ENCODE measurements at places on chromosomes 1 and 21.

- DNase-seq, result no peak
Observed at GRCh38 chr1:158071138-158071537, 77.7 kb downstream of the KIRREL1 start.

DNA sequence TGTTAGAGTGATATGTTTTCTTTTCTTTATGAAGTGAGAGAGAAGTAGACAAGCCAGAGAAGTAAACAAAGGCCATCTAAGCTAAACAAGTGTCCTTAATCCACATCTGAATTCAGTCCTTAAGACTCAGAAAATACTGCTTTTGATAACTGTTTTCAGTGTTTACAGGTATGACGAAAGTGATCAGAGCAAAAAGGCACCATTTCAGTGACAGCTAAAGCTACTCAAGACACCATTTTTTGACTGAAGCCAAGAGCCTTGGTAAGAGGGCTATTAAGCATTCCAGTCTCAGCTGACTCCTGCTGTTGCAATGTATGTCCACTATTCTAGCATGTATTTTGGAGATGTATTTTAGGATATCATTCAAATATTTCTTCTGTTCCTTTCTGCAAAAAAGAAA lies 4.1 kb downstream of the KMO start:
- no peak for DNase-seq

DNA sequence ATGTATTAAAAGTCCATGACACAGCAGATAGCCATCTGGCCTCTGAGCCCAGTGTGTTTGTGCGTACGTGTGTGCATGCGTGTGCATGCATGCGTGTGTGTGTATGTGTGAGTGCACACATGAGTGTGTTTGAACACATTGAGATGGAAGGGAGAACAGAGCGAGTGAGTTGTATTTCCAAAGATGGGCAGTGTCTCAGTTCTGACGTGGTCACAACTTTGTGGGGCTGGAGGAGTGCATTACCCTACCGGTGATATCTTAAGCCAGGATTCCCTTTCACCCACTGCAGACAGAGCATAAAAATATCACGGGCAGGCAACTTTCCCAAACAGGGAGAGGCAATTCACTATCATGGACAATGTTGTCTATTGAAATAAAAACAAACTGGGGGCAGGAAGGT lies 27.8 kb downstream of the IRF2BP2 start:
- no peak for DNase-seq

DNA sequence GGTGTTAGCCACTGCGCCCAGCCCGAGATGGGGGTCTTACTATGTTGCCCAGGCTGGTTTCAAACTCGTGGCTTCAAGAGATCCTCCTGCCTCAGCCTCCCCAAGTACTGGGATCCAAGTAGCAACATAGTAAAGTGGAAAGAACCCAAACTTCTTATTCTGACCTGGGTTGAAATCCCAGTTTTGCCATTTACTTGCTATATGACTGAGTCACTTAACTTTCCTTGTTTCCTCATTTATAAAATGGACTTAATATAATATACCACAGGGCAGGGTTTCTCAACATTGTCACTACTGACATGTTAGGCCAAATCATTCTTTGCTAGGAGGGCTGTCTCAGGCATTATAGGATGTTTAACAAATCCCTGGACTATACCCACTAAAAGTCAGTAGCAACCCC lies 6.7 kb downstream of the PFDN2 start:
- no peak for DNase-seq

DNA sequence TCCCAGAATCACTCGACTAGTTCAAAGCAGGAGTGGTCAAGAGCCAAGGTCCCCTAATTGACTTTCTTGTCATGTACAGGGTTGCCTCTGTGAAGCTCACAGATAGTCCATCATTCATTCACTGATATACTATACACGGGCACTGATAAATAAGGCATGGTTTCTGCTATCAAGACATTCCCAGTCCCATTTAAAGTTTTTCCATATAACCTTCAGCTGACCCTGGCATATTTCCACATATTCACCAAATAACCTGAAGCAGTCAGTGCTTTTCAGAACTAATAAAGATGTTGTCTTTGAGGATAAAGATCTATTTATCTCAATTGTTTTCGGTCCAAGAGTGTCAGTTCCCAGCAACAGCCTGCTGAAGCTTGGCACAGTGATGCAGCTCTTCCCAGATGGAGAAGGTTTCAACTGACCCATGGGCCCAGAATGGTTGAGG lies 173.4 kb downstream of the ZZZ3 start:
- DNase-seq, result no peak

GRCh38 chr1:82782599-82782998 lies 981.9 kb downstream of the ADGRL2 start:
- DNase-seq, result no peak

DNA sequence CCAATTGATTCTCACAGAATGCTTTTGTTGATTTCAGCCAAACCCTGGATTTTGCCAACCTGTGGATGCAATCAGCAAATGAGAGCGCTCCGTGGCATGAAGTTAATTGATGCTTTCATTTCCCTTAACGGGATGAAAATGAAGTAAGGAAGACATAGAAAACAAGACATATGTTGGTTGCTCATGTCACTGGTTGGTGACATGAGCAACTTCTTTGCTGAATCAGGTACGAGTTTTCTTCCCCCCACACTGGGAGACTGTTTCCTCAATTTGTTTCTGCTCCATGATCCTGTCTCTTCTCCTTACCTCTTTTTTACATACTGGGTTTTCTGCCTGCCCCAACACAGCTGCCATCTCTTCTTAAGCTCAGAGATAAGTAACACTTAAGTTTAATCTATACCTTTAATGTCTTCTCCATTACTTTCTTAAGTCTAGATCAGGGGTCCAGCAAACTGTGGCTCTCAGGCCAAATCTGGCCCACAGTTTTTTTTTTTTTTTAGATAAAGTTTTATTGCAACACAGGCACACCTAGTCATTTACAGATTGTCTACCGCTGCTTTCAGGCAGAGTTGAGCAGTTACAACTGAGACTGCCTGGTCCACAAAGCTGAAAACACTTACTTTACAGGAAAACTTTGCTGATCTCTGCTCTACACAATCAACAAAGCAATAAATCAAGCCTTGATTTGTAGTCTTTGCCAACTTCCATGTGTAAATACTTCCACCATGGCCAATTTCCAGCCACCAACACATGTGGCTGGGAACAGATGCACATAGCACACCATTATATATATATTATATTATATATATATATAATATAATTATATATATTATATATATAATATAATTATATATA lies 13.3 kb downstream of the GPR157 start:
- no peak for DNase-seq

- DNase-seq, result no peak
Observed at GRCh38 chr1:42690477-42691156, 8.4 kb downstream of the YBX1 start.

DNA sequence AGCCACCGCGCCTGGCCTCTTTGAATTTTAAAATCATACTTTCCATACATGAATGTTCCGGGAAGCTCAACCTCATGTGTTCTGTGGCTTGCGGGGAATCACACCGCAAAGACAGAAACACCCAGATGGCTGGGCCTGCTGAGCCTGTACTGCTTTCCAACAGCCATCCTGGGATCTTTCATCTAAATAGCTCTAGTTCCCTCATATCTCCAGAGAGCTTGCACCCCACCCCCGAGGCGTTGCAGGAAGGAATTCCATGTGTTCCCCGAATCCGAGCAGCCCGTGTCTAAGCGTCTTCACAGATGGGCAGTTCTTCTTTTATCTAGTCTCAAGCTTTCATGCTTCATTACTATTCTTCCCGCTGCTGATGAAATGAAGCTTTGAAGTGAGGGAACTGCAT lies 66.4 kb downstream of the IGSF21 start:
- no peak for DNase-seq

DNA sequence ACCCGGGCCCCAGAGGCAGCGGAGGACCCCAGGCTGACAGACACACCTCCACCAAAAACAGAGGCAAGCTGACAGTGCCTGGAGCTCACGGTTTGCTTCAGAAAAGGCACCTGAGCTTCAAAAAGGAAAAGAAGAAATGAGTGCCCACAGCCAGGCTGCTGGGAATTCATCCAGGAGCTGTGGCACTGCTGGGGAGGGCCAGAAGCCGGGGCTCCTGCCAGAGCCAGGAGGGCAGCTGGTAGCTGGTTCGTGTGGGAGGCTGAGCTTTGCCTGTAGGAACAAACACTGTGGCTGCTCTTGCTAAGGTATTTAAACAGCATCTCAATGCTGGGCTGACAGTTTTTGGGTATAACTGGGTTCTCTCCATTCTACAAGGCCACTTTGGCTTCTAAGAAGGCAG lies 19.5 kb downstream of the KCNJ6 start:
- no peak for DNase-seq

GRCh38 chr1:239922778-239923522 lies 168.7 kb upstream of the FMN2 start:
- DNase-seq, result no peak

- no peak for DNase-seq
Observed at GRCh38 chr1:74779750-74780149, 46.8 kb downstream of the TYW3 start.

DNA sequence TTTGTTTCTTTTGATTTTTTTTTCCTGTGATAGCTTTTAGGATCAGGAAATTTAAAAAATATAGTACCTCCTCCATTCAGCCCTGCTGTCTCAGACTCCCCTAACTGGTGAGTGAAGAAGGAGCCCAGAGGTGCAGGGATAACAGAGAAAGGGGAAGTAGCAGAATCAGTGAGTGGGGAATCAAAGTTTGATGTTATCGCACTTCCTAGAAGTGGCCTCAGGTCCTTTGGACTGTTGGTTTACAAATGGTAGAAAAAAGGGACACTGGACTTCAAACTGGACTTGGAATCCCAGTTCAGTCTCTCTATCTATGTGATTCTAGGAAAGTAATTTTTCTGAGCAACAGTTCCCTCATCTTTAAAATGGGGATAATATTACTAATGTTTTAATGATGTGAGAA lies 99.5 kb downstream of the FGGY start:
- DNase-seq, result no peak

DNA sequence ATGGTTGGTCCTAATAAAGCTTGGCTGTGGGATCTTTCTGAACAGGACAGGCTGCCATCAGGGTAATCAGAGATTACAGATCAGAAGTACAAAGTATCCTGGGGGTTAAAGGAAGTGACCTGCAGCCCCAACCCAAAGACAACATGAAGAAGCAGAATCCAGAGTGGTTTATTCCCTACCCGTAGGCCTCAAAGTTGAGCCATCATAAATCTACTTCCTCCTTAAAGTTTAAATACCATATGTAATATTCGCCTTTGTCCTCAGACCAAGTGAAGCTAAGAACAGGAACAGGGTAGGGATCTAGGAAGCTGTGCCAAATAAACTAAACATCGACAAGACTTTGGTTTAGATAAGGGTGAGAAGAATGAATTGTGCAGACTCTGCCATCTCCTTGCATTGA lies 15.9 kb upstream of the DHX9 start:
- no peak for DNase-seq

DNA sequence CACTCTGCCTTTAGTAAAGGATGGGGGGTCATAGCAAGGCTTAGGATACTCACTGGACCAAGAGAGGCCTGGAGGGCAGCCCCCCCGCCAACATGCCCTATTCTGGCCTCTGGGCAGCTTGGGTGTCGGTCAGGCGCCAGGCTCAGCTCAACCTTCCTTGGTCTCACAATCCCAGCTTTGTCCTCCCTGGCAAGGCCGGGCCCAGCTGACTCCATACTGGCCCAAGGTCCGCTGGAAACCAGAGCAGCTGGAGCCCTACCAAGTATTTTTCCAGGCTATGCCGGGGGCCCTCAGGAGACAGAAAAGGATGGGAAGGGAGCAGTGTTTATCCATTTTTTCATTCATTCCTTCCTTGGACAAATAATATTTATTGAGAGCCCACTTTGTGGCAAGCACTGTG lies 6.2 kb downstream of the FBXO2 start:
- peak; percentile 38 for DNase-seq

GRCh38 chr1:43773821-43774220 lies 66.5 kb downstream of the ST3GAL3 start:
- DNase-seq, result no peak

DNA sequence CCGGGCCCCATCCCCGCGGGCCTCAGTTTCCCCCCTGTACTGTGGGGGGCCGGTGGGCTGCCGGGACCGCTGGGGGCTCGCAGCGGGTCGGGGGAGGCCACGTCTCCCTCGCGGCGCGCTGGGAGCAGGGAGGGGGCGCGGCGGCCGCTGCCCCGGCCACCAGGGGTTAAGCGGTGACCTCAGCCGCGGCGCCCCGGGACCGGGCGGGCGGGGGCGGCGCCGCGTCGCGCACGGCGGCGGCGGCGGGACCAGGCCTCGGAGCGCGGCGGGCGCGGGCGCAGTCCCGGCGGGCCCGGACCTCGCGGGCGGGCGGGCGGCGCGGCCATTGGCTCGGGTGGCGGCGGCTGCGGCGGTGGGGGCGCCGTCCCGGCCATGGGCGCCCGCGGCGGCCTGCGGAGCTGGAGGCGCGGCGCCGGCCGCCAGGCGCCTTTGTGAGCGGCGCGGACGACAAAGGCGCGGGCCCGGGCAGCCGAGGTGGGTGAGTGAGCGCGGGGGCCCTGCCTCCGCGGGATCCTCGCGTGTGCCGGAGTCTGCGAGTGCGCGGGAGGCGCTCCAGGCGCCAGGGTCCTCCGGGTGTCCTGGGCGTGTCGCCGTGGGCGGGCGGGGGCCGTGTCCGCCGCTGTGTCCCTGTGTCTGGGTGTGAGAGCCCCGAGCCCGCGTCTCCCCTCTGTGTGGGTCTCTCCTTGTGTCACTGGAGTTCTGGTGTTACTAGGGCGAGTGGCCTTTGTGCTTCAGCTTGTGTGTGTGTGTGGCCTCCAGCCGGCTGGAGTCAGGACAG lies at the start of gene ARHGEF10L:
TSS of gene ARHGEF10L (plus strand) at position 222 of the 778 bp plus-strand sequence. CDS start 40,898 bp downstream, outside the sequence.
- peak; percentile 40 for DNase-seq

DNA sequence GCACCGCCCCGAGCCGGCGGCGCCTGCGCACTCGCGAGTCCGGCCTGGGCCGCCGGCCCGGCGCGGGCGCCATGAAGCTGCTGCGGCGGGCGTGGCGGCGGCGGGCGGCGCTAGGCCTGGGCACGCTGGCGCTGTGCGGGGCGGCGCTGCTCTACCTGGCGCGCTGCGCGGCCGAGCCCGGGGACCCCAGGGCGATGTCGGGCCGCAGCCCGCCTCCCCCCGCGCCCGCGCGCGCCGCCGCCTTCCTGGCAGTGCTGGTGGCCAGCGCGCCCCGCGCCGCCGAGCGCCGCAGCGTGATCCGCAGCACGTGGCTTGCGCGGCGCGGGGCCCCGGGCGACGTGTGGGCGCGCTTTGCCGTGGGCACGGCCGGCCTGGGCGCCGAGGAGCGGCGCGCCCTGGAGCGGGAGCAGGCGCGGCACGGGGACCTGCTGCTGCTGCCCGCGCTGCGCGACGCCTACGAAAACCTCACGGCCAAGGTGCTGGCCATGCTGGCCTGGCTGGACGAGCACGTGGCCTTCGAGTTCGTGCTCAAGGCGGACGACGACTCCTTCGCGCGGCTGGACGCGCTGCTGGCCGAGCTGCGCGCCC lies at the start of gene B3GALT6:
TSS of gene B3GALT6 (plus strand) at position 30 of the 588 bp plus-strand sequence. CDS start at position 72, 42 bp downstream.
- DNase-seq, result no peak

DNA sequence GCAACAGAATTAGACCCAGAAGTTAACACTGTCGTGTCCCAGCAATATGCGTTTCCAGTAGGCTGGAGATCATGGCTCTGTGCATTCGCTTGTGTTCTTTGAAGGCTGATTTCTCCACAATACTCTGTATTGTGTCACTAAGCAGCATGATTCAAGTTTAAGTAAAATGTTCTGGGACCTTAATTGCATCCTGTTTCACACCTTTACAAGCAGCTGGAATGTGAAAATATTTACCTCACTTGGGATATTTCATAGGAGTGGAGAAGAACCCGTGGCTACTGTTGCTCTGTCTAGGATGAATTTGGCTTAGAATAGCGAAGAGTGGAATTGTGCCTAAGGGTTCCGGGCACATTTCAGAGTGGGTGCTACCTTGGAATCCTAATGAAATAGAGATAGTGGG lies 6.3 kb downstream of the PTGFRN start:
- DNase-seq, result no peak
